Activated CD4-positive, alpha-beta T cell treated with anti-CD3 and anti-CD28 coated beads, Interleukin-2, amount 50 U/mL, for 48 hours (primary cell): ENCODE measurements at places on chromosomes 1 and 21.
A peak's percentile ranks its signal among the peaks of the same experiment; 100 is the strongest.

- DNase-seq: no peak
These were observed 41.2 kb upstream of the FOXO6 start for GRCh38 chr1:41319807-41320711.

DNA sequence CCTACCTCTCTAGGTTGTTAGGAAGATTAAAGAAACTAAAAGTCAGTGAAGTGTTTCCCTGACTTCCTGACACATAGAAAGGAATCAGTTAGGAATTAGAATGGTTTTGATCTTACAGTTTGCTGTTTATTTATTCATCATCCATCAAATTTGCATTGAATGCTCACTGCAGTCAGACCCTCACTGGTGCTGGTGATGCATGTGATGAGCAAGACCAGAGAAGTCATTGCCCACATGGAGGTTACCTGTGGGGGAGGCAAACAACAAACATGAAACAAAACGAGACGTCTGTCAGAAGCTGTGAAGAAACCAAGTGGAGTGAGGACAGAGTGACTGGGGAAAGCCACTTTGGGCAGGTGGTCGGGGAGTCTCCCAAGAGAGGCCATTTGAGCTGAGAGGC is 6.4 kb downstream of the CTPS1 start:
- no peak for DNase-seq

- peak; percentile 54 for DNase-seq
These were observed 9.5 kb downstream of the JAK1 start for GRCh38 chr1:64956733-64957441.

DNA sequence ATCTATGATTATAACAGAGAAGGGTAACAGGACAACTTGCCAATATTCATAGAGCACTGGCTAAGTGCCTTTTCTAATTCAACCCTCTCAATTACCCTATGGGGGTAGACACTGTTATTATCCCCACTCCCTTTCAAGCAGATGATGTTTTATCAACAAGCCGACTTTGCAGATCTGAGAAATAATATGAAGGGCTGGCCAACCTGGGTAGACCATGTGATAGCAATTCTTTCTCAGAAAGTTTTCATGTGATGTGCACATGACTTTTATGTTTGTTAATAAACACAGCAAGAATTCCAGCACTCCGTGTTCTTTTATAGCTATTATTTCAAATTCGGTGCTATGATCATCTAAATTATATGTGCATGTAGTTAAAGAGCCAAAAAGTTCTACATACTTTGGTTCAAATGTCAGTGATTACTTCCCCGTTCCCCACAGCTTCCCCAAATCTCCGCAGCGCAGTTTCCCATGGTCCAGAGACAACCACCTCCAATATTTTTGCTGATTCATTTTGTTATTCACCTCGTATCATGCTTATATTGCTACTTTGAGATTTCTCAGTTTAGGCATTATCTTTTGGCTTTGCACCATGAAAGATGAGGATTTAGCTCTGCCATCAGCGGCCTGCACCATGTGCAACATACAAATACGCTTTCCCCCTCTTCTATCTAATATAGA is 96.7 kb upstream of the GADD45A start:
- DNase-seq: no peak

GRCh38 chr1:15153842-15154479 is 414 bp downstream of the TMEM51 start:
- peak; percentile 52 for DNase-seq

DNA sequence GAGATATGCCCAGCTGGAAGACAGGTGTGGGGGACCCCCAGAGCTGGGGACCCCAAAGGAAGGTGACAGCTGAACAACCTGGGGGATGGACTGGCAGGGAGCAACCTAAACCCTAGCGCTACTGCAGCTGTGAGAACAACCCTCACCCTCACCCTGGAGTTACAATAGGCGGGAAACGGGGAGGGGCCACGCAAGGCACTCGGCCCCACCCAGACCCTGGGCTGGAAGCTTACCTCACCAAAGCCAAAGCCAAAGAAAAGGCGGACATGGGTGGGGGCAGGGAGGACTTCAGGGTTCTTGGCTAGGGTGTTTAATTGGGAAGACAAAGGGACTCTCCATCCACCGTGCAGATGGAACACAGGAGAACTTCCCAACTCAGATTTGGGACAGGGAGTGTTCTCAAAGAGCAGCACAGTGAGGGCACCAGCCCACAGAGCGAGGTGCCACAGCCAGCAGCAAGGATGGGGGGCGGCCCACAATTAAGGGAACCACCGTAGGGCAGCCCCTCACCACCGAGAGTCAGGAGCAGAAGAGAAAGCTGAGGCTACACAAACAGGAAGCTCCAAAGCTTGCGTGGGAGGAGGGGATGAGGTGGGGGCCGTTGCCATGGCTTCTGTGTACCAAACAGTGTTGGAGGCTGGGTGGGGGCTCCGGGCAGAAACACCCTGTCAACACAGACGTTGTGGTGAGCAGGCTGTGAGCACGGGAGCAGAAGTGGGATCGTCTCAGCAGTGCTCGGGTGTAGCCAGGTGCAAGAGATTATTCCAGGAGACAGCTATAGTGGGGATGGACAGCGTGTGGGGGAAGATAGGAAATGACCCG is 1.9 kb downstream of the TAGLN2 start:
- DNase-seq: peak; percentile 83

DNA sequence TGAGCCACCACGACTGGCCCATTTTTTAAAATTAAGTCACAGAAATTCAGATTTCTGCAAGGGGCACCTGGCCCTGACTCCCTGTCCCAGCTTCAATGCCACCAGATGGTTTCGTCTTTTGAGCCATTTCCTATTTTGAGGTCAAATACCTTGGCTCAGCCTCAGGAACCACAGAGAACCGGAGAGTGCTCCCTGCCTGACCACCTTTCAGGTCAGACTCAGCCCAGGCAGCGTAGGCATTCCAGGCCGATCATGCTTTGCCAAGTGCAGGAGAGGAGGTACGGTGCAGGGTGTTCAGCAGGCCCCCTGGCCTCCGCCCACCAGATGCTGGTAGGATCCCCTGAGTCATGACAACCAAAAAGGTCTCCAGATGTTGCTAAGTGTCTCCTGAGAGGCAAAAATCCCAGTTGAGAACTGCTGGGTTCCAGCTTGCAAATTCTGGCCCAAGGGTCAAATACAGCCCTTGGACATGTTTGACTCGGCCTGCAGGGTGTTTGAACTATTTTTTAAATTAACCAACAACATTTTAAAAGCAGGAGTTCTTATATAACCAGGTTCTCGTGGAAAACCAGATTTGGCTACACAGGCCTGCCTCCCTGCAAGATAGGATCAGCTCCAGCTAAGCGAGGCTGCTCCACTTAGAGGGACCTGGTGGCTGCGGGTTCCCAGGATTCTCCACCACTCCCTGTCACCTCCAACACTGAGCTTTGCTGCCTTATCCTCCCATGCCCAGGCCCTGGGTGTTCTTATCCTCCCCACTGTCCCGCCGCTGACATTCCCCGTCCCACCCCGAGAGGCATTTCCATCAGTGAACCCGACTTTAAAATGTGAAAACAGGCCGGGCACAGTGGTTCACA is 61.9 kb upstream of the TARDBP start:
- no peak for DNase-seq

- no peak for DNase-seq
These were observed 60.8 kb upstream of the TMPRSS2 start for GRCh38 chr21:41568606-41569385.

DNA sequence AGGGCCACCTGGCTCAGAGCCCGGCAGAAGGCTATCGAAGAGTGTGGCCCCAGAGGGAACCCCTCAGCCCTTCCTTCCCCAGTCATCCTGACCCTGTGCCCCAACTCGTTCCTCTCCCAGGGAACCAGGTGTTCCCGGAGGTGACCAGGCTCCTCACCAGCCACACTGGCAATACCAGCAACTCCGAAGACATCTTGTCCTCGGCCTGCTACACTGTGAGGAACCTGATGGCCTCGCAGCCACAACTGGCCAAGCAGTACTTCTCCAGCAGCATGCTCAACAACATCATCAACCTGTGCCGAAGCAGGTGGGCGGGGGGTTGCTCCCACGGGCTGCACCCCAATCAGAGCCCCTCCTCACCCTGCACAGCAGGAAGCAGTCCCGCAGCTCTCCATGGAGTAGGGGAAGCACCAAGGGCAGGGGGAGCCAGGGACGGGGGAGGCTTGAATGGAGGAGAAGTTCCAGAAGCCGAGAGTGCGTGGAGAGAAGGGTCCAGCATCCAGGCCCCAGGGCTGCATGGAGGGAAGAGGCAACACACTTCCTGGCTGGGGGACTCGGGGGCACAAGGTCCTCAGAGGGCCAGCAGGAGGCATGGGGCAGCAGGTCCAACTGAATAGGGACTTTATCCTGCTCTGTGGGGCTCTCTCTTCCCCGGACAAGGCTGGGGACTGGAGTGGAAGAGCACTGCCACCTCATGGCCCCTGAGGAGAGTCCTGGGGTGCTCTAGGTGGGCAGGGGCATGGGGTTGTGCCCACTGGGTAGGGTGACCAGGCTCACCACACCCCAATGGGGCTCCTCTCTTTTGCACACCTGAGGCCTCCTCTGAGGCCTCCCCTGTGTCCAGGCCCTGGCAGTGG is 41.7 kb downstream of the PKP1 start:
- DNase-seq: no peak

DNA sequence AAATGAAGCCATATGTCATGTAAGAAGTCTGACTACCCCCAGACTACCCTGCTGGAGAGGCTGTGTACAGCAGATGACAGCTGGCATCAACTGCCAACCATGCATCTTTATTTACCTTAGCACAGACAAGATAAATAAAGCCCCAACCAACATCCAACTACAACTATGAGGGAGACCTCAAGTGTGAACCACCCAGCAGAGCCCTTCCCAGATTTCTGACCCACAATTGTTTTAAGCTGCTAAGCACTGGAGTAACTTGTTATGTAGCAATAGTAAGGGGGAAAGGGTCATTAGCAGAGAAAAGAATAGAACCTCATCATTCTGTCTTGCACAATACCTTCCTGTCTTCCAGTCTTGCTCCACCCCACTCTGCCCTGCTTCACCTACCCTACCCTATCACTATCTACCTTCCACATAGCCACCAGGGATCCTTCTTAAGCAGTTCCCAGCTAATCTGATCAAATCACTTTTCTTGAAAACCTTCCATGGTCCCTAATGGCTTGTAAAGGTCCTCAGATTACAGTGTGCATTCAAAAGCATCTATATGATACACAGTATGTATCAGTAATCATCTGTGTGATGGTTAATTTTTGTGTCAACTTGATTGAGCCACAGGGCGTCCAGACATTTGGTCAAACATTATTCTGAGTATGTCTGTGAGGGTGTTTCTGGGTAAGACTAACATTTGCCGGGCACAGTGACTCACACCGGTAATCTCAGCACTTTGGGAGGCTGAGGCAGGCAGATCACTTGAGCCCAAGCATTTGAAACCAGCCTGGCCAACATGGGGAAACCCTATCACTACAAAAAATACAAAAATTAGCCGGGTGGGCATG is 19.6 kb upstream of the RBM15 start:
- DNase-seq: no peak

DNA sequence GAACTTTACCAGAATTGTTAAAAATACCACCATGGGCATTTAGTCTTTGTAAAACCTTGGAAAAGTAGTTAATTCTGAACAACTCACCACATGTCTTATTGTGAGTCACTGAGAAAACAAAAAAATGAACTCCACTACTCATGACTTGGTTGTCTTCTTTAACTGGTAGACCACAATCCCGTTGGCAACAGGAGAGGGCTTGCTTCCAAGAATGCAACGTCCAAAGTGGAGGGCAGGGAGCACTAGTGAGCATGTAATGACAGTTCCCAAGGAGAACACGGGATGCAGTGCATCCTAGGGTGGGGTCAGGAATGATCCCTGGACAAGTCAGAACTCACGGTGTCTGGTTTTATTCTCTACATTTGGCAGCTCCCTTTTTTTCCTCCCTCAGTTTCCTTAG is 15.2 kb upstream of the HMCN1 start:
- no peak for DNase-seq

DNA sequence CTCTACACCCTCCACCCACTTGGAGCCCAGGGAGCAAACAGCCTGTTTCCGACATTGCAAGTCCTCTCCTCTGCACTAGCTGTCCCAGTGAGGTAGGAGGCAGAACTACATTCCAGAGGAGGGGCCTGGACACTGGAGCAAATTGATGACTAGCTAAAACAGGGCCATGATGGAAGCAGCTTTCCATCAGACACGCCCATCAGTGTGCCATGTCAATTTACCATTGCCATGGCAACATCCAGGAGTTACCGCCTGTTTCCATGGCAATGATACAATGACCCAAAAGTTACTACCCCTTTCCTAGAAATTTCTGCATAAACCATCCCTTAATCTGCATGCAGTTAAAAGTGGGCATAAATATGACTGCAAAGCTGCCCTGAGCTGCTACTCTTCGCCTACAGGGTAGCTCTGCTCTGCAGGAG is 647.1 kb downstream of the PTPRU start:
- DNase-seq: no peak

DNA sequence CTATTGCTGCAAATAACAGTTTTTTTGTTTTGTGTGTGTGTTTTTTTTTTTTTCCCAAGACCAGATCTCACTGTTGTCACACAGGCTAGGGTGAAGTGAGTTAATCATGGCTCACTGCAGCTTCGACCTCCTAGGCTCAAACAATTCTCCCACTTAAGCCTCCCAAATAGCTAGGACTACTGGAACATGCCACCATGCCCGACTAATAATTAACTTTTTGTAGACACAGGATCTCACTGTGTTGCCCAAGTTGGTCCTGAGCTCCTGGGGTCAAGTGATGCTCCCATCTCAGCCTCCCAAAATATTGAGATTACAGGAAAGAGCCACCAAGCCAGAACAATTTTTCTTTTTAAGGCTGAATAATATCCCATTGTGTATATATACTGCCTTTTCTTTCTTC is 34.9 kb downstream of the DRAM2 start:
- DNase-seq: no peak

DNA sequence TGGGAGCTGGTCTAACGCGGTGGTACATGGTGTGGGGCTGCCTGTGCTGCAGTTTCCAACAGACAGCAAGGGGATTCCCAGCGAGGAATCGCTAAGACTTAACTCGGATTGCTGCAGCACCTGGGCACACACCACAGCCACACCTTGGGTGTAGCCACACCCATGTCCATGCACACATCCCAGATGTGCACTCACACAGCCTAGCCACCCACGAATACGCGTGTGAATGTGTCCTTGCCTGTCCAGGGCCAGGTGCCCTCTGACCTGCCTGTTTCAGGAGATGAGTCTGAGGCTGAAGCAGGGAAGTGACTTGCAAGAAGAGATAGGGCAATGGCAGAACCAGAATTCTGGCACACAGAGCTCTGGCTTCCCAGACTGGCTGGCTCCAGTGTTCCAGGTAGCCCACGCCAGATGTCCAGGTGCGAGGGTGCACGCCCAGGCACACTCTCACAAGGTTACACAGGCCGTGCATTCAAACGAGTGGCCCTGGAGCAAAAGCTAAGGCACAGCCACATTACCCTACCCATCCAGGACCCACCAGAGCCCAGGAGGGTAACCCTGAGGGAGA is 272.7 kb downstream of the TRABD2B start:
- no peak for DNase-seq

GRCh38 chr1:119829625-119830024 is 18.4 kb upstream of the REG4 start:
- DNase-seq: no peak
